ENCODE measurements at places on chromosomes 3 and 15.
A peak's percentile ranks its signal among the peaks of the same experiment; 100 is the strongest.

GRCh38 chr3:28836199-28836598 lies 444.7 kb upstream of the RBMS3 start:
- DNase-seq: no peak

- DNase-seq: no peak
Observed at GRCh38 chr15:100842756-100843730, 36.6 kb upstream of the ALDH1A3 start.

DNA sequence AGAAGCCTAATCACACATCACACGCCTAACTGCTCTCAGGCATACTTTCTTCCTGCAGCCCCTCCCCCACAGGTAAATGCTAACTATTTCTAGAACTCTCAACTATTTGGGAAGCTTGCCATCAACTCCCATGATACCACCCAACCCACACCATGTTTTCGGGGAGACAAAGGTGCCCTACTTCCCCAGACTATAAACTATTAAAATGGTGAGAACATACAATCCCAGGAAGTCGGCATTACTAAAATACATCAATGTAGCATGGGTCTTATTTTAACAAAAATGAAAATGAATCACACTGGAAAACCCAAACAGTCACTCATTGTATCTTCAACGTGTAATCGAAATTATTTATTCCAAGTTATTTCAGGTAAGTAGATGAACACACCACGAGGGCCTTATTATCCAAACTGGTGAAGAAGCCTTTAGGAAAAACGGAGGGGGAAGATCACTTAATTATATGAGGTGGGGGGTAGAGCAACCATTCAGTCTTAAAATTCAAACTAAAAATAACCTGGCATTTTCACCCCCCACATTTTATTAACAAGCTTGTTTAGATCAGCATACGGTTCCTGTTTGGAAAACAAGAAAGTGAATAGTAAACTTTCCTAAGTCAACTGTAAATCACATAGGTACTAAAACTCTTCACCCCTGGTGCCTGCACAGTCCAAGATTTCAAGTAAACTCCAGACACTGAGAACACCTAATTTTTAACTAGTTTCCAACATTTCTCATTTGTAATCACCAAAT lies 1.9 kb downstream of the TBL1XR1 start:
- peak; percentile 7 for DNase-seq

GRCh38 chr3:79257791-79258190 lies 510.0 kb downstream of the ROBO1 start:
- no peak for DNase-seq

- DNase-seq: peak; percentile 26
Observed at GRCh38 chr3:107753494-107753893, 230.7 kb downstream of the BBX start.

DNA sequence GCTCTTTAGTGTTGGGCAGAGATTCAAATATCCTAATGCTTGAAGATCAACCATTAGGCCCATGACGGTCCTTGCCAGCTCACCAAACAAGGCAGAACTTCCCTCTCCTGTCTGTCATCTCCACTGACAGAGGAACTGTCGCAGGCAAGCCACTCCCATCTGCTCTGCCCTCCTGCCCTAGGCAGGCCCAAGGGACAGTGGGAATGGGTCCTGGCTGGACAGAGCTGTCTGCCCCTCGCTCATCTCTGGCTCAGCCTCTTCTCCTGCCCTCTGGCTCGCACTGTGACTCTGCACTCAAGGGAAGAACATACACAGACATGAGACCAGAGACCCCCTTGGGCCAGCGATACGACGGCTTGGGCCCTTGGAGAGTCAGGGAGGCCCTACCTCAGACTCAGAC lies 7.6 kb upstream of the MUSTN1 start:
- no peak for DNase-seq

DNA sequence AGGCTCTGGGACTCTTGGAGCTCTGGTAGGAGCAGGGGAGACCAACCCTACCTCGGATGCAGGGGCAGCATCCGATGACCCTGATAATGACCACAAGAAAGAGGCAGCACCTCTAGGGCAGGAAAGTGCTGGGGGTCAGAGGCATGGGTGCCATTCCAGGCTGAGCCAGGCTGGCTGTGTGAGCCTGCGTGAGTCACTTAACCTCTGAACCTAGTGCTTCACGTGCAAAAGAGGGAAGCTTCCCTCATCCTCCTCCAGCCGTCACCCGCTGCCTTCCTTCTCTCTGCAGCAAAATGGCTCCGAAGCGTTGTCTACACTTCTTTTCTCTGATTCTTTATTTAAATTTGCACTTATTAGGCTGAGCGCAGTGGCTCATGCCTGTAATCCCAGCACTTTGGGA lies 35.5 kb downstream of the ZDHHC19 start:
- no peak for DNase-seq

DNA sequence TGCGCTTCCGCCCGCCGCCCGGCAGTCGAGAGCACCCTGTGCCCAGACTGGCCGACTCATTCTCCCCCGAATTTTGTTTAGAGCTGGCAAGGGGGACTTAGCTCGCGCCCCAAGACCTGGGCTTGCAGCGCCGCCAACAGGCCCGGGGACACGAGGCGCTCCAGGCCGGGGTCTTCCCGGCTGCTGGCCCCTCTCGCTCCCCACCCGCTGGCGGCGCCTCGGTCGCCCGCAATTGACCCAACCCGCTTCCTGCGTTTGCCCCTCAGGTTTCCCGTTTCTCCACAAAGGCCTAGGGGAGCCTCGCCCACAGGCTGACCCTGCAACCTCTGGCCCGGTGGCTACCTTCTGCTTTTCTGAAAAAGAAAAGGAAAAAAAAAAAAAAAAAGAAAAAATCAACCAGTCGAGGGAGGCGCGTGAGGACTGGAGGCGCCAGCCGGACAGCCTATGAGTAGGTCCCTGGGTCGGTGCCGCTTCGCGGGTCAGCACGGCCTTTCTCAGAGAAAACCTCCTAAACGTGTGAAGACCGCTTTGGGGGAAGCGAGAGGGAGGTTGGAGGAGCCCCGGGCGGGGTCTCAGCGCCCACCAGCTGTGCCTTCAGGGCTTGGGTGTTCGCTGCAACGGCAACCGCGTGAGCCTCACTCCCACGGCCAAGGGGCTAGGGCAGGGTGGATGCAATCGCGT lies 7.2 kb downstream of the FOXL2 start:
- peak; percentile 46 for DNase-seq

GRCh38 chr15:86608461-86609205 lies 529.0 kb downstream of the AGBL1 start:
- DNase-seq: no peak

GRCh38 chr3:108223928-108224327 lies 1.7 kb upstream of the IFT57 start:
- no peak for DNase-seq

GRCh38 chr3:116441652-116442051 lies 3.6 kb downstream of the LSAMP start:
- no peak for DNase-seq

GRCh38 chr3:10235551-10235950 lies 12.7 kb upstream of the TATDN2 start:
- DNase-seq: no peak

DNA sequence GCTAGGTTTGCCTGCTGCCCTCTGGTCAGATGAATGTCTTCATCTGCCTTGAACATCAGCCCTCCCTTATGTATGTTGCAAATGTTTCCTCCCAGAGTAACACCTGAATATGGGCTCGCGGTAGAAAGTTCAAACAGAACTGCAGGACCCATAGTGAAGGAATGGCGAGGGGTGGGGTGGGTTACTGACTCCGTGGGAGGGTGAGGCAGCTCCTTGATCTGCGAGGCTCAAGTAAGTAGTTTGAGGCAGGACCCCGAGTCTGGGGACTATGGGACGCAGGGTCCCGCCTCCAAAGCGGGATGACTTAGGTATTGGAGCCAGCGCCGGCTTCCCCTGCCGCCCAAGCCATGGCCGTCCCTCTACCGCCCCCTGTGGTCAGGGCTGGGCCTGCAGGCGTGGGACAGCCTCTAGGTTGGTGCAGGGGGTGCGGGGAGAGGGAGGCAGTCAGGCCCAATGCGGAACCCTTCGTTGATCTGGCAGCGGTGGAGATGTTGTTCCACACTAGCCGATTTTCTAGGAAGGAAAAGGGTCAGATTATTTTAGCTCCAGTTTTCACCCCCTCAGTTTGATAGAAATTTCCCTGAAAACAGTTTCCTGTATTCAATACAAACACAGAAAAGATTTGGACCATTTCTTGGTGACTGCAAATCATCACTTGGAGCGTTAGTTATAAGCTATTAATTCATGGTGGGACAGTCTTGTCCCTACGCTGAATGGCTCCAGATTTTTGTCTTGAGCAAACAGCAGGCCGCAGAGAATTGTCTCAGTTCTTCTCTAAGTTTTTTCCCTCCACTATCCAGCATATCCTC lies 72.3 kb downstream of the CORO2B start:
- DNase-seq: peak; percentile 91

GRCh38 chr3:45555666-45556065 lies 38.9 kb upstream of the LIMD1 start:
- DNase-seq: no peak

DNA sequence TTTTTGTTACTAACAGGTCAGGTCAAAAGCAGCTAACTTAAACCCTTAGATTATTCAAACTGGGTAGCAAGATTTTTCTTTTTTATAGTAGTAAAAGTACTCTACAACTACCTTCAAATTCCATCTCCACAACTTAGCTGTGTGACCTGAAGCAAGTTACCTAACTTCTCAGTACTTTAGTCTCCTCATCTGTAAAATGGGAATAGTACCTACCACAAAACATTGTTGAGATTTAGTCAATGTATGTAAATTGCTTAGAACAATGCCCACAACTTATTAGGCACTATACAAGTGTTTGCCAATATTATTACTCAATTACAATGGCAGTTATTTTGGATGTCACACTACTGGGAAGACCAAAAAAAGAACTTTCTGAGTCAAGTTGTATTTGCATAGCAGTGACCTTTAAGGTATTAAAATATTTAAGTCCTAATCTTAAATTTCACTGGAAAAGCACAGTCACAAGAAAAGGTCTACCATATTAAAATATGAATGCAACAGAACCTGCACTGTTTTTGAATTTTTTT lies 2.9 kb downstream of the TASOR start:
- no peak for DNase-seq

DNA sequence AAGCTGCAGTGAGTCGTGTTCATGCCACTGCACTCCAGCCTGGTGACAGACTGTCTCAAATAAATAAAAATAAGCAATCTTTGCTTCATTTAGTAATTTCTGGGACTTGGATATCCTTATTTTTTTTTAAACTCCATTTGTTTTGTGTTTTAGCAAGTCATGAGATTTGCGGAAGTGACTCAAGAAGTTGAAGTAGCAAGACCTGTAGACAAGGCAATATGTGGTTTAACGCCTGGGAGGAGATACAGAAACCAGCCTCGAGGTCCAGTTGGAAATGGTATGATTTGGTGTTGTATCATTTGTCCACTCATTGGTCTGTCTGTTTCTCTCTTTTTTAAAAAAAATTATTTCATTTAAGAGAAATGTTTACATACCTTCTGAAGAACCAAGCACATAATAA lies 16.6 kb upstream of the RPLP1 start:
- DNase-seq: no peak

- DNase-seq: no peak
Observed at GRCh38 chr15:92583096-92584034, 72.2 kb downstream of the FAM174B start.

- no peak for DNase-seq
Observed at GRCh38 chr15:73944161-73945129, 18.2 kb downstream of the LOXL1 start.

DNA sequence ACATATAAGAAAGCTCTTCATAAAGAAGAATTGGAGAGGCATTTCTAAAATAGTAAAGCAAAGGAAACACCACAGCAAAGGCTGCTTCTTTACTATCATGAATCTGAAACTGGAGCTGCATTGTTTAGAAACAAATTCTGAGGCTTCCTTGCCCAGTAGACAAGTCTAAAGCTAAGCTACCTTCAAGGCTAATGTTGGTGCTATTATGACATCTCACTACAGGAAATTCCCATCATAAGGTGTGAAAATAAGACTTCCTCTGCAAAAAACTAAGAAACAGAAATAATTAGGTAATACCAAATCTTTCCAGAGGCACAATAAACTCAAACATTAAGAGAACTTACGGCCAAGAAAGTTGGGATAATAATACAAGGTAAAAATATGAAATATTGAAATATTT lies 89.9 kb upstream of the P3H2 start:
- DNase-seq: no peak

GRCh38 chr3:155956508-155957411 lies 86.3 kb downstream of the GMPS start:
- no peak for DNase-seq

GRCh38 chr15:26101443-26101842 lies 238.3 kb upstream of the ATP10A start:
- DNase-seq: no peak

DNA sequence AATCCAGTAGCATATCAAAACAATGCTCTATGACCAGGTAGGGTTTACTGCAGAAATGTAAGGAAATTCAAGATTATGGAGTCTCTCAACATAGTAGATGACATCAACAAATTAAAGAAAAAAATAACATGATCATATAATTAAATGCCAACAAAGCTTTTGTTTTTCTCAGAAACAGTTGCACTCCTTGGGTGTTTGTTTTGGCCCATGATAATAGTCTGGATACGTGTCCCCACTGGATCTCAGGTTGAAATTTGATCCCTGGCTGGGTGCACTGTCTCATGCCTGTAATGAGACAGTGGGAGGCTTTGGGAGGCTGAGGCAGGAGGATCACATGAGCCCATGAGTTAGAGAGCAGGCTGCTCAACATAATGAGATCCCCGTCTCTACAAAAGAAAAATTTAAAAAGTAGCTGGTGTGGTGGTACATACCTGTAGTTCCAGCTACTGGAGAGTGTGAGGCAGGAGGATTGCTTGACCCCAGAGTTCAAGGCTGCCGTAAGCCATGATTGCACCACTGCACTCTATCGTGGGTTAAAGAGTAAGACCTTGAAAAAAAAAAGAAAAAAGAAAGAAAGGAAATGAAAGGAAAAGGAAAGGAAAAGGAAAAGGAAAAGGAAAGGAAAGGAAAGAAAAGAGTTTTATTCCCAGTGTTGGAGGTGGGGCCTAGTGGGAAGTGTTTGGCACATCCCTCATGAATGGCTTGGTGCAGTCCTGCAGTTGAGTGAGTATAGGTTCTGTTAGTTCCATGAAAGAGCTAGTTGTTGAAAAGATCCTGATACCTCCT lies 53.3 kb upstream of the FOXB1 start:
- DNase-seq: no peak

DNA sequence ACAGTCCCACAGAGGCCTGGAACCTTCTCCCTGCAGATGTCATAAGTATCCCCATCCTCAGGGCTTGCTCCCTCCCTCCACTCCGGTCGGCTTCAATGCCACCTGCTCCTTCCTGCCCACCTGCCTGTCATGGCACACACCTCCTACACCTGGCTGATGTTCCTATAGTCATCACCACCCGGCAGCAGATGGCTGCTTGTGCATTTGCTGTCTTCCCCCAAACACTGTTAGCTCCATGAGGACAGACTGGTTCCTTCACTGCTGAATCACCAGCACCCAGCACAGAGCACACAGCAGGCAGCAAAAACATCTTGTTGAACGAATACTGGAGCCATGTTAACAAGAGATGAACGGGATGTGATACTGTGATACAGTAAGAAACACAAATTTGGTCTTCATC lies 14.8 kb downstream of the TARS3 start:
- no peak for DNase-seq

GRCh38 chr3:39506863-39507262 lies 39.4 kb downstream of the MOBP start:
- no peak for DNase-seq

- DNase-seq: no peak
Observed at GRCh38 chr15:64634027-64634426, 141.4 kb downstream of the RBPMS2 start.

GRCh38 chr15:70698836-70699390 lies 64.4 kb downstream of the UACA start:
- DNase-seq: no peak
